ENCODE measurements at places on chromosomes 3 and 15. TPM values are rescaled to one million over a fixed set of nuclear protein-coding genes. Genes with fewer than 3 reads are reported as not detected.

- DNase-seq = no peak
These were observed 38.9 kb downstream of the CPN2 start for GRCh38 chr3:194312186-194312742.

GRCh38 chr15:70415398-70415797, 317.7 kb upstream of the TLE3 start:
- no peak for DNase-seq

CAV3 gene
- not detected for polyA plus RNA-seq

DNA sequence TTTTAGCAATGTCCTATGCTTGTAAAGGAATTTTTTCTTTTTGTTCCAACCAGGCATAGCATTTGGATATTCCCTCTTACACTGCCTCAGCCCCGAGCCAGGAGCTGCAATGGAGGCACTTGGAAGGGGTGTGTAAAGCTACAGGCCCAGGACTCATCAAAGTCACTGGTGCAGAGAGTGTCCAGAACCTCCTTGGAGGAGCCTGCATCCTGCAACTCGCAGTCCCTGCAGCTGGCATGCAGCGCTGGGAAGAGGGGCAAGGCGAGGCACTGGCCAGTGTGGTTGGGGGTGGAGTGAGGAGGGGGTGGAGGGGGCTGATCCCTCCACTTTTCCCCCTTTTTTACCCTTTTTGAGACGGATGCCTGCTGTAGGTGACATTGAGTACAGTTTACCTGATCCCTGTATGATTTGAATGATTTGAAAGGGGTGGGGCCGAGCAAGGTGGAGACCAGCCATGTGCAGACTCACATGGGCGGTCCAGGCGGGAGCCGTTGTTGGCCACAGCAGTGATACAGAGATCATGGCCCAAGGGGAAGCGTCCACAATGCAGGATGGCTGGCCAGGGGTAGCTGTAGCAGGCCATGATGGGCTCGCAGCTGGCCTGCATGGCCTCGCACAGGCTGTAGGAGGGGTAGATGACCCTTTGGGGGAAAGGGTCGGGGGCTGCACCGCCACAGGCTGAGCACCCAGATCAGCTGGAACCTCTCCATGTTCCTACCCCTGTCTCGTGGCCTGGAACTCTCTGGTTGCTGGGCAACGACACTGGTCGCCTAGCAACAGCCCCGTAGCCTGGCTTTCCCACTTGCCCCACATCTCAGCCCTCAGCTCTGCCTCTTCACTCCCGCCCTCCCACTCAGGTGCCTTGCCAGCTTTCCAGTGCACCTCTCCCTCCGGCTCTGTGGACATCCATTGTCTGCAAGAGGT, 7.9 kb downstream of the P4HTM start:
- DNase-seq = no peak

SNAPC5 gene
- polyA plus RNA-seq = 85.1 TPM

CAMKV gene
- polyA plus RNA-seq = 0.51 TPM

- no peak for DNase-seq
These were observed 334.0 kb upstream of the ARL6 start for GRCh38 chr3:97430601-97431000.

GOLGB1 gene
- polyA plus RNA-seq = 11.9 TPM

- no peak for DNase-seq
These were observed 296.1 kb downstream of the LRTM1 start for GRCh38 chr3:54631516-54632325.

ENTPD3 gene
- polyA plus RNA-seq = not detected

DNA sequence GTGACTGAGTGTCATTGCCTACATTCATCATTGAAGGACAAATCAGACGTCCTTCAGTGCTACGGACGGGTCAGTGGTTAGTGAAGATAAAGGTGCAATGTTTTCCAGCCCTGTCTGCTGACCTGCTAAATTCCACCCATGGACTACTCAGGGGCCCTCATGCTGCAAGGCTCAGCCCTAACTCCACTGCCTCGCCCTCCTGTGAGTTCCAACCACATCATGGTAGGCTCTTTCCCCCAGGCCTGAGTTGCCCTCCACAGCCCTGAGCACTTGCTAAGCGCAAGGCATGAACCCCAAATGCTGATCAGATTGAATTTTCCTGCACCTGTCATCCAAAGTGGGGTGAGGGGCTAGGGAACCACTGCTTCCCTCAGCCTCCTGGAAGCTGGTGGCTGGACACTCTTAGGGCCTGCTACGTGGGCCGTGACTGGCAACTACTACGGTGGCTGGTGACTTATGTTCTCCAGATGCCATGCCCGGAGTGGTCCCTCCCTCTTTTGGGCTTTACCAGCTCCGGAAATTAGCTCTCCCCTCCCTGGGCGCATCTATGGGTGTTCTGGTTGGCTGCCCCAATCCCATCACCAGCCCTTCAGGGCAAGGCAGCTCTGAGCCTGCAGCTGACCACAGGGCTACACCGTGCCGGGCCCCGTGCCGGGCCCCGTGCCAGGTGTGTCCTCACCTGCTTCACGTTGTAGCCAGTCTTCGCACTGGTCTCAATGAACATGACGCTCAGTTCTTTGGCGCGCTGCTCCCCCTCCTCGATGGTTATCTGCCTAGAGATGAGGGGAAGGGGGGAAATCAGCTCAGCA, 32.1 kb downstream of the SRPRB start:
- no peak for DNase-seq

DNA sequence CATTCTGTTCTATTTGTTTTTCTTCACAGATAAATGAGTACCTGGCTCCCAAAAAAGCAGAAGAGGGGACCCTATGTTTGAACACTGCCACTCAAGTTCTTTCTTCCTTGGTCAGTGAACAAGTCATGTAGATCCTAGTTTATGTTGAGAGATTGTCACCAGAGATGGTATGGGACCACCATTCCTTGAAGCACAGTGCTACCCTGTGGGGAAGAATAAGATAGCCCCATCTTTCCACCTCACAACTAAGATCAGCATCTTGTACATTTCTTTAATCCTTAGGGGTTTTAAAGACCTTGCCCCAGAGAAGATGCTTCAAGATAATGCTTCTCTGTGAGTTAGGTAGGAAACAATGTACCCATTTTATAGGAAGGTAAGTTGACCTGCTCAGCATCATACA, 233.5 kb upstream of the WNT5A start:
- DNase-seq = no peak

DNA sequence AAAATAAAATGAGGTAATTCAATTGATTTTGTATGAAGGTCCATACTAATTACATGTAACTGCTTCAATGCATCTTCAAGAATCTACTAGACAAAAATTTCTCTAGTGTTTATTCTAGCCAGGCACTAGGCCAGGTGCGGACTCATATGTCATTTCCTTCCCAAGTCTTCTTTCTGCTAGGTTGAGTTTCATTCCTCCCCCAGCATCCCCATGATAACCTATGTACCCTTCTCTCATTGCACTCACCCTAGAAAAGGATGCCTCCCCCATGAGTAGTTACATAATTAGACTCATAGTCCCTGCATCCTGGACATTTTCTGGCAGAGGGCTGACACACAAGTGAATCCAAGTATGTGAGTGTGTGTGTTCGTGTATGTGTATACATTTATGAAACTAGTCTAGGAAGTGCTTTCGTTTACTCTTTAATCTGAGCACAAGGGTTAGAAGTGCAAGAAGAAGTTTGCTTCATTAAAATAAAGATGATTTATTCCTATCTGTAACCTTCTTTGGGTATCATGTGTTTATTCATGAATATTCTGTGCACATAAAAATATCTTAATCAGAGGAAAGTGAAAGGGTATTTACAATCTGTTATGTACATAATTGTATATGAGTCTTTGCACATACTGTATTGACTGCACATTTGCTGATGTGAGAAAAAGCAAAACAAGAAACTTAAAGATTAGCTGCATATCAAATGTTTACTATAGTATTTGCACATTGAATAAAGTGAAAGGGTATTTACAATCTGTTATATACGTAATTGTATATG, 585.6 kb upstream of the ZNF717 start:
- DNase-seq = no peak

GRCh38 chr3:132288357-132288756, 28.9 kb upstream of the ACP3 start:
- no peak for DNase-seq

GRCh38 chr15:86009727-86010126, 69.9 kb upstream of the AGBL1 start:
- no peak for DNase-seq

GRCh38 chr3:52401551-52401950, 43.4 kb downstream of the SEMA3G start:
- DNase-seq = no peak

STRIT1 gene
- polyA plus RNA-seq = not detected

DNA sequence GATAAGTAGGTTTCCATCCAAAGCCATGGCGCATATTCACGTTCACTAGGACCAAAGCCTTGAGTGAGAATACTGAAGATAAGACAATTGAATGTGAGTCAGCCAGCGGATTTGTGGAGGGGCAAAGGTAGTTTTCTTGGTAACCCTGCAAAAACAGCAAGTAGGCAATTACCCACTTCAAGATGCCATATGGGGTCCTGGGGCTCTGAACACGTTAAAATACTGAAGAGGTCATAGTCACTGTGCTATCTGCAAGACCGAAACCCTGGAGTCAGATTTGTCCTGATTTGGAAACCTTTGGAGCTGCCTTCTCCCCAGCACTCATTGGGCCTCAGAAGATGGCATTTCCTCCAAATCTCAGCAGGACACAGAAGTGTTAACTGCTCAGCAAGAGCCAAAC, 646.9 kb upstream of the LMCD1 start:
- DNase-seq = no peak

NPAP1 gene
- polyA plus RNA-seq = not detected

DNA sequence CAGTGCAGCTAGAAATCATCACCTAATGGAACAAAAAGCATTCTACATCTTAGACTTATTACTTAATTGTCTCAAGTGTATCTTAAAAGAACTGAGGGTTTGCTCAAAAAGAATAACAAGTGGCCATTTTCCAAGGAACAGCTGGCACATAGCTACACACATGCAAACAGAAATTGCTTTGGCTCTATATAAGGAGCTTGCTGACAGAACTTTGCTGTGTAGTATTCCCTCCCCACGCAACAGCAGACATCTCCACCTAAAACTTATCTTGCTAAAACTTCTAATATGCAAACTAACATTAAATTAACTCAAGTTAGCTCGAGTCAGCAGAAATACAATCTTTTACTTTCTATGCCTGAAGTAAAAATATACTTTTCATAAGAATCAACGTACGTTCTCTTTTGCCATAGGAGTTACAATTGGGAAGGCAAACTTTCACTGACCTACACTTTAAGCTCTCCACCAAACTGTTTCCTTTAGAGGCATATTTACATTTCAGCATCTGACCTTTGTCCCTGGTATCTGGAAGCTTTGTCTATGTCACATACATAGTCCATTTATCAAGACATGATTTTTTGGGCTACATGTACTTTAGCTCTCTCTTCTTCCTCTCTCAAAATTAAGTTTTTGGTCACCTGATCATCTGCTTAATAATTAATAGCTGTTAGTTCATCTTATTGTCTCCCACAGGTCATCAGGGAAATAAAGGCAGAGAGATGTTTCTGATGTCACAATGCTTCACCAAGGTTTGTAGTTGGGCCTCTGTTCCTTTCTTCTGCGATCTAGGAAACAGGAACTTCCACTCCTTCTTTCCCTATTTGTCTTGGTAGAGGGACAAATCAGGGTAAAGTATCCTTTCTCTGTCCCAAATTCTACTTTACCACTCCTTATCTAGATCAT, 163.4 kb upstream of the AGTR1 start:
- DNase-seq = no peak

DNA sequence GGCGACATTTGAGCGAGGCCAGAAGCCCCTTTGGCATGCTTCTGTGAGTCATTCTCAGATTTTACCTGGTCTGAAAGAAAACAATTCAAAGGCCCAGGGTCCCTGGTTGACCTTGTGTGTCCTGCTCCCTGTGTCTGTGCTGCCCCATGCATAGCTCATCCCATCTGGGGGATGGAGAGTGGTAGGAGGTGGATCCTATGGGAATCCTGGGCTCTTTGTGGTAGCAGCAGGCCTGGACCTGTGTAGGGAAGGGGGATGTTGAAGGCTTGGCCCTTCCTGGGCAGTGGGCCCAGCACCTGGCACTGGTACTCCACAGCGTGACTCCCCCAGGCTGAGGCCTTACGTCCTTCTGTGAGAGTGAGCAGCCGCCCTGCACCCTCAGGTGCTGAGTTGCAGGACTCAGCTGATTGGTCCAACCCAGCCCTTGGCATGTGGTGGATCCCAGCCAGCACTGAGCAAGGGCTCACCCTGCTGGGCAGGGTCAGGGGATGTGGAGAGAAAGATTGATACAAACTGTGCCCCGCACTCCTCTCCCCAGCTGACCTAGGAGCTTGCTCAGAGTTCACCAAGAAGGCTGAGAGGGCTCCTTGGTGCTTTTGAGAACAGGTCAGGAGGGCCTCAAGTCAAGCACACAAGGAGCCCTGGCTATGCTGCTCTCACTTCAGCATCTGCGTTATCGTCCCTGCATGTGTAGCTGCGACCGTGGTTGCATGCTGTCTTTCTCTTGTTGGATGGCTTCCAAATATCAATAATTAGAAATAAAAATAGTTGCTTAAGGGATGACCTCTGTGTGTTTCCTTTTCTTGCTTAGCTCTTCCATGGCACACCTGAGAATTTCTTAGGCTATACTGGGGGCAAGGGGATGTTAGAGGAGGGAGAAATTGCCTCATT, 21.4 kb upstream of the JMJD7 start:
- DNase-seq = no peak

SKIL gene
- 43.8 TPM for polyA plus RNA-seq

ZNF197 gene
- 2.8 TPM for polyA plus RNA-seq

DNA sequence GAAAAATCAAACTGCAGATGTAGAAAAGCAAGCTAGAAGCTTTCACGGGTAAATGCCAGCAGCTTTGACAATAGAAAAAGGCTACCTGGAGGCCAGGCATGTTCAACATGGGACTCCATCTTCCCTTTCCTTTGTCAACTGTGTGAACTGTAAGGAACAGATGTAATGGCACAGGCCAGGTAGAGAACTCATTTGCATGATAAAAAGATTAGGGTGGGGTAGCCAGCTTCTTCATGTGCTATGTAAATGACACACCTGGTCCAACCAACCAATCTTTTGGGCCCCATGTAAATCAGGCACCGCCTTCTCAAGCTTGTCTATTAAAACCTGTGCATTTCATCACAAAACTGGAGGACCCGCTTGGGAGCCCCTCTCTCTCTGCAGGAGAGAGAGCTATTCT, 686.5 kb upstream of the GOLIM4 start:
- DNase-seq = no peak

PPIP5K1 gene
- 9.3 TPM for polyA plus RNA-seq

GRCh38 chr3:98013411-98014267, 21.5 kb downstream of the GABRR3 start:
- DNase-seq = peak; percentile 31

SAXO2 gene
- polyA plus RNA-seq = 2.5 TPM

DNA sequence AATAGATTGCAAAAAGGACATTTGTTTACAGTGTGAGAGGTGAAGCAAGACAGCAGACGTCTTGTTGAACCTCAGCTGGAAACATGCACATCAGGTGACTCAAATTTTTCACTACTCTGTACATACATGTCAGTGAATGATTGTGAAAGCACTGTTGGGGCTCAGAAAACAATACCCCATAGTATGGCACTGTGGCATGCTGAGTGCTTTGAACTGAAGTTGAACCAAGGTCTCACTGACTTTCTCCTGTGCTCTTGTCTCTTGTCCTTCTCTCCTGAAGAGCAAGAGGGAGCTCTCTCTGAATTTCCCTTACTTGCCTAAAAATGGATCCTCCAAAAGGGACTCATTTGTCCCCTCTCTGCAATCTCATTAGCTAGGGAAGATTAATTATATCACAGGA, 24.5 kb upstream of the NEDD4 start:
- DNase-seq = no peak

All from A549 (cell line).